ENCODE measurements at places on chromosomes 2 and 18. TPM values are rescaled to one million over a fixed set of nuclear protein-coding genes. Genes with fewer than 3 reads are reported as not detected.
A peak's percentile ranks its signal among the peaks of the same experiment; 100 is the strongest.

The ANKRD62 gene
- total RNA-seq, result not detected

The BABAM2 gene
- 16.1 TPM for total RNA-seq

The C2orf78 gene
- total RNA-seq, result not detected

The RGPD3 gene
- total RNA-seq, result 0.44 TPM

DNA sequence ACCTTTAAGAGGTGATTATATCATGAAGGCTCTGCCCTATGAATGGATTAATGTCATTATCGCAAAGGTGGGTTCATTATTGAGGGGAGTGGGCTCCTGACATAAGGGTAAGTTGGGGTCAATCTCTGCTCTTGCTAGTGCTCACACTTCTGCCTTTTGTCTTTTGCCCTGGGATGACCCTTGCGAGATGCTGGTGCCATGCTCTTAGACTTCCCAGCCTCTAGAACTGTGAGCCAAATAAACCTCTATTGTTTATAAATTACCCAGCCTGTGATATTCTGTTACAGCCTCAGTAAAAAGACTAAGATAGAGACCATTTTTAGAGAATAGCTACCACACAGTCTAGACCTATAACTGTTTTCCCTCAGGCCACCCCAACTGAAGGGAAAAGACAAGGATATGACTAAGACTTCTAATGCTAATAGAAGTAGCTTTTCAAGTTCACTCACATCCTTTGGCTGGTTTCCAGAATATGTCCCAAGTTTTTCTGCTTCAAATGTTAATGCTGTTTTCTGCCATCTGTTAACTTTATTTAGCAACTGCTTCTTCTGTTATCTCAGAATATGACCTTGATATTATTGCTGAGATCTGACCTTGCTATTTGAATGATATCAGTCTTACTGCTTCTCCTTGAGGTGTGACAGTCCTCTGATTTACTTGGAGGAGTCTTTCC is 65.1 kb upstream of the STAM2 start:
- peak; percentile 22 for DNase-seq

- no peak for DNase-seq
Observed at GRCh38 chr2:105809097-105809473, 64.4 kb downstream of the NCK2 start.

DNA sequence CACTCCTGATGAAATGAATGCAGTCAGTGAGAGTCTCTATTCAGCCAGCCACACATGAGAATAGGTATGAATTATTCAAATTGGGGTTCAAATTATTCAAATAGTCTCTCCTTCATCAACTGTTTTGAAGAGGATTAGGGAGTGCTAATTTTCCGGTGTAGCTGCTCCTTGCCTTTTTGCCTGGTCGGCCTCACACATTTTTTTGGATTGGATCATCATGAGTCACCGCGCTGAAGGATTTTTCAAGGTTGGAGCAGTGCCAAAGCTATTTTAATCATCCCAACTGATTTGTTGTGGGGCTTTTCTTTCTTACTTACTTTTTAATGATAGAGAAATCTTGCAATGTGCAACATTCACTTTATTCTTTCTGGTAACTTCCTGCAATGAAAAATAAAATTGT is 2.4 kb upstream of the DTNA start:
- peak; percentile 96 for DNase-seq

DNA sequence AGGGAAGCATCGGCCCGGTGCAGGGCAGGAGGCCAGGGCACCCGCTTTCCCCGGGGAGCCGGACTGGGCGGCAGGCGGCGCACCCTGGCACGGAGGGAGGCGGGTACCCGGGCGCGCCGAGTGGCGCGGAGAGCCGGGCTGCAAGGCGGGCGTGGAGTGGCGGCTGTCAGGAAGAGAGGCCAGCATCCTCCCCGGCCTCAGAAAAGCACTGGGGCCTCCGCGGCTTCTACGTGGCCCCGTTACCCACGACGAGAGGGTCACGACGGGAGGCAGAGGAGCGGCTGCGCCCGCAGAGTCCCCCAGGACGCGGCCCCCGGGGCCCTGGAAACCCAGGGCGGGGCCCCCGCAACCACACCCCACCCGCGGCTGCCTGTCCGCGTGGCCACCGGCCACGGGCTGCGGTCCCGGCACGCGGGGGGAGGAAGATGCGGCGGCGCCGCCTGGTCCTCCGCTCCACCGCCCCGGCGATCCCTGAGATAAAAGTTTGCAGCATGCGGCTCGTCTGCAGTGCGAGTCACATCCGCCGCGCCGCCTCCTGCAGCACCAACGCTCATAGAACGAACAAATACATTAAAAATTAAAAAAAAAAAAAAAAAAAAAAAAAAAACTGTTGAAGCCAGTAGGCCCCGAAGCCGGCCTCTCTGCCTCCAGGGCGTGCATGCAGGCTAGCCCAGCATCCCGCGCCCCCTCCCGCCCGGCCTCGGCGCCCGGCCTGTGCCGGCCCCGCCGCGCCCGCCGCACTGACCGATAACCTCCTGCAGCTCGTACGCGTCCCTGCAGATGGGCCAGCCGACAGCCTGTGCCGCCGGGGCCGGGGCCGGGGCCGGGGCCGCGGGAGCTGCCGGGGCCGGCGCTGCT is 683 bp downstream of the STK39 start:
- peak; percentile 84 for DNase-seq

- DNase-seq, result peak; percentile 16
Observed at GRCh38 chr2:119531292-119531691, 7.0 kb upstream of the SCTR start.

DNA sequence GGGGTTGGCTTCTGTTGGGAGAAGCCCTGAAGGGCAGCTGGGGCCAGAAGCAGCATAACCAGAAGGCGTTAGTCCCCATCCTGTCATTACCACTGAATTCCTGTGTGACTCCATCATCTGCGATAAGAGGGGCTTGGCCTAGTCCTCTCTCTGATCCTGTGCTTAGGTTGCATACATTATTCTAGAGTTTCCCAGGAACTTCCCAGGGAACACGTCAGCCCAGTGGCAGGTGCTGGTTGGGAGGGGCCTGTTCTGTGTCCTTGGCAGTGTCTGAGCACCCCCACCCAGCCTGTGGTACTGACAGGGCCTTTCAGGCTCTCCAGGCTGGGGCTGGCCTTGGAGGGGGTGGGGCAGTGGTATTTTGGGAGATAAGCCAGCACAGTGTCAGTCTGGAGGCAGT is 4.5 kb upstream of the TOGARAM2 start:
- DNase-seq, result peak; percentile 41

- no peak for DNase-seq
Observed at GRCh38 chr2:9548506-9548905, 7.1 kb downstream of the ADAM17 start.

GRCh38 chr2:120963997-120964705 is 228.5 kb downstream of the GLI2 start:
- peak; percentile 32 for DNase-seq

- DNase-seq, result no peak
Observed at GRCh38 chr18:28875059-28875458, 698.1 kb upstream of the CDH2 start.

DNA sequence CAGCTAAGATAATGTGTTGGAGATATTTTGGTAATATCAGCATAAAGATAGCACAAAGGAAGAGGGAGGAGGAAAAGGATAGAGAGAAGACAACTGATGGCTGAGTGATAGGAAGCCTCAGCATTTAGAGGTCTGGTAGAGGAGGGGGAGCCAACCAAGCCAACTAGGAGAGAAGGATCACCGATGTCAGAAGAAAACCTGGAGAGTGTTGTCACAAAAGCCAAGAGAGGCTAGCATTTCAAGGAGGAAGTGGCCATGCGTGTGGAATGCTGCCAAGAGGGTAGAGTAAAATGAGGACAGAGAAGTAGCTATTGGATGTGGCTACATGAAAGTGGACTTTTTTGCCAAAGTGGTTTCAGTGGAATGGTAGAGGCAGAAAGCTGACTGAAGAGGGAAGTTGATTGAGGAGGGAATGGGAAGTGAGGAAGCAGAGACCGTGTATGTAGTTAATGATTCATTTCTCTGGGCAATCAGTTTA is 34.3 kb downstream of the LCLAT1 start:
- DNase-seq, result peak; percentile 46

DNA sequence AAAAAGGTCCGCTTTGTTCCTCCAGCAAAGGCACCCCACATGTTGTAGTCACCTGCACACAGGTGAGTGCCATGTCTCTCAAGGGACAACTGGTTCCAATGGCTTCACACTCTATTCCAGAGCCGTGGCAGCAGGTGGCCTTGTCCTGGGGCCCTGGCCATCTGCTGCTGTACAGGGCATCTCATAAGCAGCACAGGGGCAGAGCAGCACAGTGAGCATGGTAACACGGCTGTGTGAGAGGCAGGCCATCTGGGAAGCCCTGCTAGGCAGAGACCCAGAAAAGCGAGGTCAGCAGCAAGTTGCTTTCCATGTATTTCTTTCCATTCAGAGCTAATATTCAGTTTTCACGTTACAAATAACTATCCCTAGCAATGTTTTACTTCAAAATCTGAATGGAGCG is 54.7 kb downstream of the CMPK2 start:
- DNase-seq, result peak; percentile 22
